ENCODE measurements at places on chromosomes 16 and 17.

DNA sequence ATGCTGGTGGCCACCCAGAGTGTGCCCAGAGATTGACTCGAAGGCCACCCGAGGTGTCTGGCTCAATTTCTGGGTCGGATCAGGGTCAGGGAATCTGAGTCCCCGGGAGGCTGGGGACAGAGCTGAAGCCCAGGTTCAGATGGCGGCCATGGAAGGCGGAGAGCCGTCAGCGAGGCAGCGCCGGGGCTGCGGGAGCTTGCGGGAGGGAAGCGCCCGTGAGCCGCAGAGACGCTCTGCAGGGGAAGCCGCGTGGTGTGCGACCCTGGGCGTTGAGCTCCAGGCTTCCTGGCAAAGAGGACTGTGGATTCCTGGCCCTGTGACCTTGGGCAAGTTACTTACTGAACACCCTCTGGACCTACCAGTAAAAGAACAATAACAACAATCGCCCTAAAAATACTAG is 518 bp upstream of the SPATA22 start:
- no peak for DNase-seq

GRCh38 chr16:66856801-66857200 is 12.6 kb downstream of the CA7 start:
- DNase-seq: no peak

GRCh38 chr17:41140360-41141131 is at the start of gene KRTAP4-6:
KRTAP4-6 (minus strand) TSS chr17:41140544; CDS start chr17:41140487, 57 bp downstream.
- no peak for DNase-seq

DNA sequence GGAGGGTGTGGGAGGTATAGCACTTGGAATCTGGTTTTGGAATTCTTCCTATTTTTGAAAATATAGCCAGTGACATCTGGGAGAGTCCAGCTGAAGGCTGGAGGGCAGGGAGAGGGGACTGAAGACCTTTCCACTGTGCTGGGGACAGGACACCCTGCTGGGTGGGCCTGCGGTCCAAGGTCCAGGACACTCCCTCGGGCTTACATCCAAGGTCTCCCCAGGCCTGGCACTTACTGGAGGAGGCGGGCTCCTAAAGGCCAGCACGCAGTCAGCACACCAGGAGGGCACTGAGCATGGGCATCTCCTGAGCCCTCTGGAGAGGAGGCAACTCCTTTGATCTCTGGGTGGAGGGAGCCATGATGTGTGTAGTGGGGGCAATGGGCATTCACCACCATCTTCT is 35.5 kb upstream of the ETV4 start:
- DNase-seq: no peak

GRCh38 chr16:71780521-71781089 is 28.0 kb downstream of the AP1G1 start:
- no peak for DNase-seq

DNA sequence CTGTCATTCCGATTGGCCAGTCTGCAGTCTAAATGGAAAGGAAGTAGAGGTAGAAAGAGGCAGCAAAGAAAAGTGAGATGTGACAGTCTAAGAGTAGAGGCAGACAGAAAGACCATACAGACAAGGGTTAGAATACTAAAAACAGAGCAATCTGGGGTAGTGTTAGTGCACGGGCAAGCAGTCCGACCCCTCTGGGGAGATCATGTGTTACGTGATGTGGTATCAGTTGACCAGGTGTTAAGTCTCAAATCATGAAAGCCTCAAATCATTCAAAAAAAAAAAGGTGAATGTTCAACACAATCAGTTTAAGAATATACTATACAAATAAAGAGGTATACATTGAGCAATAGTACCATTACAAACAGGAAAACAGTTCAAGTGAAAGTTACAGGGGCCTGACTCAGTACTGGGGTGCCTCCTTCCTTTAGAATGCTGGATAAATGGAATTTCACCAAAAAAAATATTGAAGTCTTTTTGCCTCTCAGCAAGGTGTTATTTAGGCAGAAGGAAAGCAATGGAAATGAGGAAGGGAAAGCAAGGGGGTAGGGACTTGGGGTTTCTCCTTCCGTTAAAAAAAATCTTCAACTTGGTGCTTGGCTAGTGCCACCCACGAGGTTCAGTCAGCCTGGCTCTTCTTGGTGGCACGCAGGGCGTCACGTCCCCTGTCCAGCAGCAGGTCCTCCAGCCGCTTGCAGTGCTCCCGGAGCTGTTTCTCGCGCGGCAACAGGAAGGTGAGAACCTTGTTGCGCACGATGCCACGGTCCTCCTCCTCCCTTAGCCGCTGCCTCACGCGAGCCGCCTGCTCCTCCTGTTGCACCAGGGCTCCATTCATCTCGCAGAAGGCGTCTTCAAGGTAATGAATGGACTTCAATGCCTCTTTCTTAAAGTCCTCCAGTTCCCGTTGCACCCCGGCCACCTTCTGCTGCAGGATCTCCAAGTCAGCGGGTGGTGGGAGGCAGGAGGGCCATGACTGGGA is 616 bp downstream of the CCDC182 start:
- DNase-seq: no peak

DNA sequence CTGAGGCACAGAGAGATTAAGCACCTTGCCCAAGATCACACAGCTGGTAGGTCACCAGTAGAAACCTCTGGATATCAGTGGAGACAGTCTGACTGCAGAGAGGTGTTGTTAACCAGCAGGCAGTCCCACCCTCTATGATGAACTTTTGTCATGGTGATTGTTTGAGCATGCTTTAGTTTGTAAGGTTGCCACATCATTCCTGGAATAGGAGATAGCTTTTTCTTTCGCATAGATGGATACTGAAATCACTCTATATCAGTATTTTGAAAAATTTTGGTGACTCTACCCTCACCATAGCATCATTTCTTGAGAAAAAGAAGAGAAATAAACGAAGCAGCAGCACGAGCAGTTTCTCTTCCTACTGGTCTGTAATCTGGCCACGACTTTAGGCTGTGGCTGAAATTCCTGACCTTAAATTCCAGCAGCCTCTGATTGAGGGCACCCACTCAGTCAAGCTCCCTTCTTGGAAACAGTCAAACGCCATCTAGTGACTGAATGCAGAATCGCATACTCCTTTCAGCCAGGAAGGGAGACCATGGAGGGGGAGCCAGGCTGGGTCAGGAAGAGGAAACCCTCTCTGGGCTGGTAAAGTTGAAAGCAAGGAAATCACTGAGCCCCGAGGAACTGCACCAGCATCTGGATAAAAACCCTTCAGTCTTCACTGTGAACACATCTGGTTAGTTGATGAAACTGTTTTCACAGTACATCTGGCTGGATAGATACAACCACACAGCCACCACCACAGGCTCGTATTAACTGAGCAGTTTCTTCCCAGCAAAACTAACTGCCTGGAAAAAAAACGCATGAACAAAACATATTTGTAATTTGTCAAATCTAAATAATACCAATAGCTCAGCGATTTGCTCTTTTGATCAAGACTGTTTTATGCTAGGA is 108.5 kb upstream of the XYLT1 start:
- DNase-seq: no peak

DNA sequence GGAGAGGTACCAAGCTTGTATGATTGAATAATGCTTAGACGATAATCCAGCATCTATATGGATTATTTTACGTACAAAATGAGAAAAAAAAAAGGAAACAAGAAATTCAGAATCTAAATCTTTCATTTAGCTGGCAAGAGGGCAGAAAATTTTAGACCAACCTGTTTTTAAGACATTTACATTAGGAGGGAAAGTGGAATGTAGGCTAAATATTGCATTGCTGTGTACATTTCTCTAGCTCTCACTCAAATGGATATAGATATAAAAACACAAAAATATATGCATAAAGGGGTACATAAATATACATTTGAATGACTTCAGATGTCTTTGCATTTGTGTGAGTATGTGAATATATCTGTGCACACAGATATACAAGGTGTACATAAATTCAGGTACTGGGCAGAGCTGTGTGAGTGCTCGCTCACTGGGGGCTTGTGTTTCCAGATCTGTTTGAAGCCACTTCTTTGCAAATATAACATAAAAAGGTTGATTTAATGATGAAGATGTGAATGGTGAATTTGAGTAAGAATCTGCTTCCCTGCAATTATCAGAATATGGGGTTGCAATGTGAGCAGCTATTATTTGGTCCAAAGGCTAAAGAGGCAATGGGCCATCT is 14.2 kb upstream of the ZFHX3 start:
- DNase-seq: no peak

DNA sequence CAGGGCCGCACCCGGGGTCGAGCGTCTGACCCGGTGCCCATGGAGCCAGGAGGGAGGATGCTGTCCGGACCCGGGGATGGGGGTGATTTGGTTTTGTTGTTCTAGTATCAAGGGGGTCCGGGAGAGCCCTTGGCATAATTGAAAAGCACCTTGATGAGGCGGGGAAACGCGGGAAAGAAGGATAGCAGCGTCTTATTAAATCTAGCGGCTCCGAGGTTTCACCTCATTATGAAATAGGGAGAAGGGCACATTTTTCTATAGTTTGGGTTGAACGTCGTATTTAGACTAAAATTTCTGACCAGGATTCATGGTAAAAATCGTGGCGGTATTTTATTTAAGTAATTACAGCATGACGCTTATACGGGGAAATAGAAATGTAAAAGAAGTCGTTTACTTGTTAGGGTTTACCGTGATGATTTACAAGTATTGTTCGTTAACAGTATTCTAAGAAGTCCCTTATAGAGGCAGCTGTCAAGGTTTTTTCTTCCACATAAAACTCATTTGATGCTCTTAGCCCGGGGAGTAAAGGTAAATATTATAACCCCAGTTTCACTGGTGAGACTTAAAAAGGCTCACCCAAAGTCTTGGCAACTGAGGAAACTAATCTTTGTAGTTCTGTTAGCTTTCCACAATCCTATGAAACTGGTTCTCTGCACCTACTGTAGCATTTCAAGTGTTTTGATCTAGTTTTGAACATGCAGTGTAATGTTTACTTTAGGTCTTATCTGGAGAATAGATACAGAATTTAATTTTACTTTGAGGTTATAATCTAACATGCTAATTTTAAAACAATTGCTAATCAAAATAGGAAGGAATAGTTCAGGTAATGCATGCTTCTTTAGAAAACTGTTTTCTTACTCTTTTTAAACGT is 756 bp downstream of the LUC7L3 start:
- no peak for DNase-seq

DNA sequence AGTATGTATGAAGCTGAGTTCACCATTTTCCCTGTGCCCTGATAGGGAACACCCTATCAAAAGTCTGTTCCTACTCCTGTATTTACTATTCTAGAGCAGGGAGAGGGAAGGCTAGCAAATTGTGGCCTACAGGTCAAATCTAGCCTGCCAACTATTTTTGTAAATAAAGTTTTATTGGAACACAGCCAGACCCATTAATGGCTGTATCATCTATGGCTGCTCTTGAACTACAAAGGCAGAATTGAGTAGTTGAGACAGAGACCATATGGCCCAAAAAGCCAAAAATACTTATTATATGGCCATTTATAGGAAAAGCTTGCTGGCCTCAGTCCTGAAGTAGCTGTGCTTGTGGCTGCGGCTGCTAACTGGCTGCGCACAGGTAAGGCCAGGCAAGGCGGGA is 4.3 kb upstream of the ALDOC start:
- no peak for DNase-seq

GRCh38 chr17:36972186-36972700 is 23.5 kb downstream of the AATF start:
- no peak for DNase-seq
